Fibroblast of lung (primary cell): ENCODE measurements at places on chromosomes 4 and X. TPM values are rescaled to one million over a fixed set of nuclear protein-coding genes. Genes with fewer than 3 reads are reported as not detected.

Gene NLGN3
- total RNA-seq, result 0.51 and 0.83 TPM in 2 replicates

Gene PAGE4
- not detected in 2 replicates for total RNA-seq

Gene PRRG1
- 6.2 and 10.2 TPM in 2 replicates for total RNA-seq

- DNase-seq, result no peak
Measured at GRCh38 chr4:71711985-71712348, 71.9 kb downstream of the GC start.

DNA sequence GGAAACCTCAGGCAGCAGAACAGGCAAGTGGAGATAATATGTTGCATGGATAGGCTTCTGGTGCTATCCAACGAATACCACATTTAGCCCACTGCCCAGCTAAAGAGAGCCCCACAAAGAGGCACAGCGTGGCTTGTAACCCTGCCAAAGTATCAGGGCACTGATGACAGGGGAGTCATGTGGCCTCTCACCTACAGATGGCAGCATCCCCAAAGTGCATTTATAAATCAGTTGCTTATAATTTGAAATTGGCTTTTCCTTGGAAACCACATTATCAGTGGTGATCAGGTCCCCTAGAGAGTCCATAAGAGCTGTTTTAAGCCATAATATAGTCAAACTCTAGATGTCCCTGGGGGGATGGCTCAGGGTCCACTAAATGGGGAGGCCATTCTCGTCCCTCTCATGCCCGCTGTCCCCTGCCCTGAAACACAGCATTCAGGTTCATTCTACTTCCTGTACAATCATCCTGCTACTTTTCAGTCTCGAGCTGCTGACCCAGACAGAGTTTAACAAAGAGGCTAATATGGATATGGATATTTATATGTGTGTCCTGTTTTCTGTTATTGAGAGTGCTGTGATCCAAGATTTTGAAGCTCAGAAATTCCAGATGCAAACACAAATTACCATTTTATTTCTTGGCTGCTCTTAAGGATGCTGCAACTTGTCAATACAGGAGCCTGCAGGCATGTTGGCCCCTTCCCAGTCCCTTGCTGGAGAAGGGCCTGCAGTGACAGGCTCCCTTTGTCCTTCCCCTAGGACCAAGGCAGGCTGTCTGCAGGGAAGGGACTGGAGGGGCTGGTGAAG is 28.5 kb downstream of the SRPX start:
- peak; percentile 27 for DNase-seq

DNA sequence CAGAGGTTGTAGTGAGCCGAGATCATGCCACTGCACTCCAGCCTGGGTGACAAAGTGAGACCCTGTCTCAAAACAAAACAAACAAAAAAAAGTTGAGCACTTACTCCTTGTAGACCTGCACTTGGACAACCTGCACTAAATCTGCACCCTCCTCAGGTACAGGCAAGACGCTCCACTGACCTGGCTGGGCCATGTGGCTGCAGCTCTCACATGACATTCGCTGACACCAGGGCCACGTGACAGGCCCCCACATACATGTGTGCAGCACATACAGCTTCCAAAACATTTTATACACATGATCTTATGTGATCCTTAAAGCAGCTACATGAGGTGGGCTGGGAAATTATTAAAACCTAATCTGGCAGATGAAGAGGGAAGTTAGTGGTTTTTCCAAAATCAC is 62.5 kb downstream of the MGST2 start:
- DNase-seq, result no peak

DNA sequence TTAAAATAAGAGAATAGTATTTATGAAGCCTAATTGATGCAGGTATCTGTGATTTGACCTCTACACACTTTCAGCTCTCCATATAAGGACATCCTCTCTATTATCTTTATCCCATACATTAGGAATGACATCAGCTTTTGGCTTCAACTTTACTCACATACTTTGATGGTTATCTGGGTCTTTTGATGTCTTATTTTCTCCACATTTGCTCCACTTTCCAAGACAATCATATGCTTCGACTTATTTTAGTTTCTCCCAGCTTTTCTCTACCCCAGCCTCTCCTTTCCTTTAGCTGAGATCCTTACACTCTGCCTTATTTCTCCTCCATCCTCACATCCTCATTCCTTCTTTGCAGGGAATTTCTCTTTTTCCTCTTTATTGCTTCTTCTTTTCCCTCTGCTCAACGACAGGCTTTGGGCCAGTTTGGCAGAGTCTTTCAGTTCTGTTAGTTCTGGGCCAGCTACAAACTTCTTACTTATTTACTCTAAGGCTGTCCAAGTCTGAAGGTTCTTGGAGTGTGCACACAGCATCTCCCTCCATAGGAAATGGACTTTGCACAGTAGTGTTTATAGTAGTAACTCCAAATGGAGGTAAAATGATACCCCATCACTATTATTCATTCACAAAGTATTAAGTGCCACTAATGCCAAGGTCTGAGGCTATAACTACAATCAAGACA is 50.5 kb downstream of the SLC4A4 start:
- DNase-seq, result peak; percentile 83

- DNase-seq, result no peak
Measured at GRCh38 chrX:107701493-107702121, 73.3 kb downstream of the PRPS1 start.

DNA sequence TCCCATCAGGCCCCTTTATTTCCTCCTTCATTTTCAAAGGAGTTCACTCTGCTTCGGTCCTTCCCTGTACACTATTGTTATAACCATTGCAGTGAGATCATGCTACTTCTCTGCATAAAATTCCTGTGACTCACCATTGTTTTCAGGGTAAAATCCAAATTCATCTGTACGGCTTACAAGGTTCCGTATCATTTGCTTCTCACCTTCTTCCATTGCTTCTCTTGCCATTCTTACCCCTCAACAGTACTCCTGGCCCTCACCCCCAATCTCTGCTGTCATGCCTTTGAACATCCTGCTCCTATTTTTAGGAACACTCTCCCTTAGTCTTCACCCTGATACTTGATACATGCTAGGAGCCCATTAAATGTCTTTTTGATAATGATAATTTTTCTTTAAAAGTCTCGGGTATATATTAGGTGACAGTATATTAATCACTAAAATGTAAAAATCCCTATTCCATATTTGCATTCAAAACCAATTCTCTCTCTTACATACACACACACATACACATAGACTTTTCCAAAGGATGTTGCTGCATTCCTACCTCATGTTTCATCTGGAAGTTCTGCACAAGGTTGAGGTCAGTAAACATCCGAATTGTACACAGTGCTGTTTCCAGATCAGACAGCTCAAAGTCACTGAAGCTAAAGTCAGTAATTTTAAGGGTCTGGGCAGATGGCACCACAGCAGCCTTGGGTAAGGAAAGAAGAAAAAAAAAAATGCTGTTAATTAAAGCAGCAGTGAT is 103.4 kb downstream of the PDE5A start:
- peak; percentile 92 for DNase-seq

DNA sequence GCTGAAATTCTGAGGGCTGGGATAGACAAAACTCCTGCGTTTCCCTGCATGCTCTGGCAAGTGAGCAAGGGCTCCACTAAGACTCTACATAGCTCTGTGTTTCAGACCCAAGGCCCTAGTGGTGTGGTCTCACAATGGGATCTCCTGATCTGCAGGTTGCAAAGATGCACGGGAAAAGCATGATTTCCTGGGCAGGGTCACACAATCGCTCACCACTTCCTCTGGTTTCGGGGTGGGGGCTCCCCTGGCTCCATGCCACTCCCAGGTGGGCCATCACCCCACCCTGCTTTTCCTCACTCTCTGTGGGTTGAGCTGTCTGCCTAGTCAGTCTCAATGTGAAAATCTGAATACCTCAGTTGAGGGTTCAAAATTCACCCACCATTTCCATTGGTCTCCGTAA is 111.5 kb downstream of the KLF8 start:
- DNase-seq, result no peak

- DNase-seq, result no peak
Measured at GRCh38 chr4:155529716-155530115, 136.9 kb upstream of the GUCY1A1 start.

GRCh38 chr4:2339458-2340271 is 77.8 kb upstream of the MXD4 start:
- DNase-seq, result no peak
